ENCODE measurements at places on chromosomes 12 and 14.

- DNase-seq, result no peak
Measured at GRCh38 chr14:50603565-50603964, 43.6 kb downstream of the ATL1 start.

GRCh38 chr12:77477907-77478533 lies 352.7 kb upstream of the NAV3 start:
- DNase-seq, result no peak

- no peak for DNase-seq
Measured at GRCh38 chr12:104609445-104609844, 152.7 kb downstream of the CHST11 start.

DNA sequence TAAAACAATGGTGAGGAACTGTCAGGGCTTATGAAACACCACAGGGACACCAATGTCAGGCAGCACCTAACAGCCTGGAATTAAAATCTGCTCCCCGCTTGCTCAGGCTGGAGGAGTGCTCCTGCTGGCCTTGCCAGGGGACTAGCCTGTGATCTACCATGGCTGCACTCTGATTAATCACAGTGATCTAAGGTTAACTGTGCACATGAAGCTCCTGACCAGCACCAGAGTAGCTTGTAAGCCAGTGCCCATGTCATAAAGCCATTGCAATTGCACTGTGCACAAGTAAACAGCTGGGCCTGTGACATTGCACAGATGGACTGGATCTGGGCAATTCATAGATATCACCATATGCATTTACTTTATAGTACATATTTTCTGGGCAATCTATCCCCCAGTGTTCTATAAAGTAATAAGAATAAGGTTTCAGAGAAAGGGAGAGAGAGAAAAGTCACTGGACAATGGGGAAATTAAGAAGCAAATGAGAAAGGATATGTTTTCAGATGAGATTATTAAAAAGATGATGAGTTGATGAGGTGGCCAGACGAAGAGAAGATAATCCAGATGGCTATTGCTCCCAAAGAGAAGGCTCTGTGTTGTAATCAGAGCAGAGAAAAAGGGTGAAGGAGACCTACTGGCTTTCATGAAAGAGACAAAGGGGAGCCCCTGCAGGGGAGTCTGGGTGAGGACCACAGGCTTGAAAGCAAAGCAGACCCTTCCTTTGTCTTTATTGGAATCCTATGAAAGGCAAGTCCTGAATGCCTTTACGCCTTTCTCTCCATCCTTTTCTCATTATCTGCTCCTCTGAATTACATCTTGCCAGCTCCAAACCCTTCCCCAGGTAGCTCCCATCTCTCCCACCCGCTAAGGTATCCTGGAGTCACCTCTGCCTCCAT lies 145.8 kb downstream of the SLC38A6 start:
- DNase-seq, result no peak

- no peak for DNase-seq
Measured at GRCh38 chr12:113461666-113462065, 10.0 kb downstream of the LHX5 start.

DNA sequence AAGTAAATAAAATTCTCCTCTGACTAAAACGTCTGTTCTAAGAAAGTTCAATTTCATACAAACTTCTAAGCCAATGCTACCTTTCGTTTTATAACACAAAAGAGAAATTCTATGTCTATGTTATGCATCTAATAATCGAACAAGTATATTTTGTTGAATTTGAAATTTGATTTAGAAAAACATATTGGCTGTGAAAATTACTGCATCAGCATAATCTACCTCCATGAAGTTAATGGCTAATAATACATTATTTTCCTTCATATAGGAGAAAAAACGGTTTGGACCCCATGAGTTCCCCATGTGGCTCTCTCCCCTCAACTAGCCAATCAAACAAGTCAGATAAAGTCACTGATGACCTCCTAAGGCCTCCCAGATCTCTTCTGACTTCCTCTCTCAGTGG lies 106.5 kb downstream of the KCNH5 start:
- DNase-seq, result no peak

DNA sequence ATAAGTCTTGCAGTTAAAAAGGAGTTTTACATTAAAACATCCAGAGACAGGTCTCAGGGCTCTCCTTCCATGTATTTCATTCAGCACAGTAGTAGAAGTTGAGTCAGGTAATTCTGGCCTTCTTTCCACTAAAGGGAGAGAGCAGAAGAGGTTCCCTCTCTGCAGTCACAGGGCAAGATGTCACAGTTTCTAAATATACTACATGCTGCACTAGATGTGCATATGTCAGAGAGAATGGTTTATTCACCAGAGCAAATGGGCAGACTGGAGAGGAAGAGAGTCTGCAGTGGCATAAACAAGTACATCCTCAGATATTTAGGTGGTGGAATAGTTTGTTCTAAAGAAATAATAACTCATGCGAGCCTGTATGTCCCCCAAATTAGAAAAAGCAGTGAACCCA lies 132.0 kb downstream of the KICS2 start:
- DNase-seq, result no peak

DNA sequence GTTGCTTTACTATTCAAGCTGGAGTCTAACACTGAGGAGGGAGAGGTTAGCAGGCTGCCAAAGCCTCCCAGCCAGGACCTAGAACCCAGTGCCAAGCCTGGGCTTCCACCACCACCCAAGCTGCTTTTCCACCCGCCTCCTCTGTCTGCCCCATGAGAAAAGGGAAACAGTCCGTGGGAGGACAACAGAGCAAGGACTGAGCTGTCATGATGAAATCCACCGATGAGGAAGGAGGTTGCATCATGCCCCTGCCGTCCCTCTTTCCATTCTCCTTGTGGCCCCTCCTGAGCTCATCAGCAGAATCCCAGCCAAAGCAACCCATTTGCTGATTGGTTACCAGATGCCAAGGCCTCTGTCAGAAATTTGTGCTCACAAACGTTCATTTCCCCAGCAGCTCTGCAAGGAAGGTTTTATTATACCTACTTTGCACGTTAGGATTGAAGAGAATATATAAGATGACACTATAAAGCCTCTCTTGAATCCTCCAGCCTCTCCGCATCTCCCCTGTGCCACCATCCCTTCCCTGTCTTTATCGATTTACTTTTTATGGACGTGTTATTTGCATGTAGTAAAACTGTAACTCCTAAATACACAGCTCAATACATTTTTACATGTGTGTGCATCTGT lies 6.3 kb upstream of the SERPINA1 start:
- peak; percentile 29 for DNase-seq

- DNase-seq, result no peak
Measured at GRCh38 chr14:103232031-103232808, 101.8 kb upstream of the EIF5 start.

DNA sequence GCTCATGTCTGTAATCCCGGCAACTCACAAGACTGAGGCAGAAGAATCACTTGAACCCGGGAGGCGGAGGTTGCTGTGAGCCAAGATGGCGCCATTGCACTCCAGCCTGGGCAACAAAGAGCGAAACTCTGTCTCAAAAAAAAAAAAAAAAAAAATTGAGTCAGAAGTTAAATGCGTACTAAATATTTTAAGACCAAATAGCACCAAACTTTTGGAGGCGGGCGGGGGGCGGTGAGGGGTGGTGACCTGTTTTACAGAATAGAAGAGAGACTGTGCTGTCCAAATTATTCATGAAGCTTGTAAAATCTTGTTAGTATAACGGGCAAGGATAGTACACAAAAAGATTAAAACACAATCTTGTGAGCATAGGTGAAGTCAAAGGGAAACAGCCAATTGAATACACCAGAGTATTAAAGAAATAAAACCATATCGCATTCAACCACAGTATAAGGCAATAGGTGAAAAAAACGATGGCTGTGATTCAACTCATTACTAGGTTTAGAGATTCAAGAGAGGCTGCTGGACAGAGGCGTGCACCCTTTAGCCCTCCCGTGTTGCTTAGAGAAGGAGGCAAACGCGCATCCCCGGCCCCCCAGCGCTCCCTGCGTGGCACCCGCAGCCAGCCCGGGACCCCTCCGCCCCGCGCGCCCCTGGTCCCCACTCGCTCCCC lies 571 bp downstream of the ZNF891 start:
- DNase-seq, result peak; percentile 7

- no peak for DNase-seq
Measured at GRCh38 chr12:121162384-121162783, 29.7 kb downstream of the P2RX7 start.

GRCh38 chr12:124440841-124441381 lies 126.5 kb downstream of the NCOR2 start:
- DNase-seq, result no peak

DNA sequence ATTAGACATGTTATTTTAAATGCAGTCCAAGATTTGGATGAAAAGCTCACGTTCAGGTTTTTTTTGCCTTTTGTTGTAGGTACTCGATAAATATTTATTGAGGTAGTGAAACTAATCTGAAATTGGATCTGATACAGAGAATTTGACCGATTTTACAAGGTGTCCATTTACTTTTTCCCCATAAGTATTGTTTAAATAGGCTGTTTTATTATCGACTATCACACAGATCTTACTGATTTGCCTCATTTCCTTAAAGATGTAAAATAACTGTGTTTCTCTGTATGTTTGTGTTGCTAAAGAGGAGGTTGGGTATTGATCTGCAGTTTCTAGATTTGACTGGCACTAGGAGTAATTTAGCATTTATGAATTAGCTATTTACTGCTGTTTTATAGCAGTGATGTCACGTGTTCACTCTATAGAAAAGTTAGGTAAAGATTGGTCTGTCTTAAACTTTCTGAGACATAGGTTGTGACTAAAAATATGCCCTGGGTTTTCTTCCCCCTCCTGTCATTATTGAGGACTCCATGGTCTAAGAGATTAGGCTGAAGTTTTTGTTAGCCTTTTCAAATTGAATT lies 3.5 kb downstream of the RAP1B start:
- DNase-seq, result no peak

DNA sequence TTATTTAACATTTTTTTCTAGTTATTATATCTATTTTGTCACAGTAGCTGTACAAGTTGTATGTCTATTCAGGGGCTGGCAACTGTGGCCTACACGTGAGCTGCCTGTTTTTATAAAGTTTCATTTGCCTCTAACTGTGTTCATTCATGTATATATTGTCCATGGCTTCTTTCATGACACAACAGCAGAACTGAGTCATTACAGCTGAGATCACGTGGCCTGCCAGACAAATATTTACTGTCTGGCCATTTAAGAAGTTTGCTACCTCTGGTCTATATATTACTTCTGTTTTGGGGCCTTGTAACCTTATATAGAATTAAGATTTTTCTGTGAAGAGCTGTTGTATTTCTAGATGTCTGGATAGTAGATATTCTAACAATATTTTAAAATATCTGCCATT lies 37.9 kb downstream of the KIAA0586 start:
- DNase-seq, result no peak

DNA sequence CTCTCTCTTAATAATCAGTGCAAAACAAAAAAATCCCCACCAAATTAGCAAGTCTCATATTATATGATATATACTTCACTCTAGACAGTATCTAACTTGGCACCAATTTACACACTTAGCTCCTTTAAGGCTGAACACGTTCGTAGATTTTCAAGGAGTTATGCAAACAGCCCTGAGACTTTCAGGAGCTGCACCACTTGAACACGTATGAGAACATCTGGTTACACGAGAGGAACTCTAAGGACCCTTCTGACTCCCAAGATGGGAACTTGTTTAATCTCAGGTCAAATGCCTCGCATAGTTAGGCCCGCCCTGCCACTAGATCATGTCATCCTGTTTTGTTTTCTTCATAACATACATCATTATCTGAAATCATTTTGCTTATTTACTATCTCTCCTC lies 10.0 kb downstream of the SPRING1 start:
- DNase-seq, result no peak

DNA sequence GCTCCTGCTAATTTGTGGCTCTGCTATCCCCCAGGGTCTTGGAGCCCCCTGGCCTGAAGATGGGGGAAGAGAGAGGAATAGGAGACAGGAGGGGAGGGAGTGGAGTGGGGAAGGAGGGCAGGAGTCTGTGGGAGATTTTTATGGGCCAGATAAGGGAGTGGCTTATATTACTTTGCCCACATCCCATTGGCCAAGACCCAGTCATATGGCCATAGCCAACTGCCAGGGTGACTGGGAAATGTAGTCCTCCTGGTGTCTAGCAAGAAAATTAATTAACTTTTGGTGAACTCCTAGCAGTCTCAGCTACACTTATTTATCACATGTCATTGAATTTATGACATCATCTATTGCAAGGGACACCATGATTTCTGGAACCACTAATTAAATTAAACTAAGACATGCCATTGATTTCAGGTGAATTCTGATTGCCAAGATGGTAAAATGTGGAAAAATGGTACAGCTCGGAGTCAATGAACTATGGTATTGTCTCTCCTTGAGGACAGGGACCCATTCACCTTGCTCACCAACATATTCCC lies 50.3 kb downstream of the ESRRB start:
- DNase-seq, result no peak

GRCh38 chr12:78005094-78005492 lies 174.4 kb downstream of the NAV3 start:
- DNase-seq, result no peak

DNA sequence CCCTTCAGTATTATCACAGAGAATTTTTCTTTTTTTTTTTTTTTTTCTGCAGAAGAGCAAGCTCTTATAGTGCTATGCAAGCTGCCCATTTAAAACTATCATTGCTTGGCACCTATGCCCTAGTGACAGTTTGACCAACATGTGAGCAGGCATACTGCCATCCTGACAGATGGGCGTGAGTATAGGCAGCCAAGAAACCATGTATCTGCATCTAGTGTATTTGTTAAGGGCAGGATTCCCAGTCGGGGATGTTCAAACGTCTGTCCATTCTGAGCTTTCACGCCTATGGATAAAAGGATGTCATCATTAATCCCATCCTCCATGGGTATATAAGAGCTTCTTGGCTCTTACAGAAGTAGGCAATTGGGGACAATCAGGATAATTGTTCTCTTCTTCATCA lies 8.8 kb downstream of the VRK1 start:
- DNase-seq, result no peak

GRCh38 chr14:71824816-71825215 lies 107.4 kb upstream of the RGS6 start:
- no peak for DNase-seq

GRCh38 chr12:106359646-106360399 lies 2.3 kb downstream of the POLR3B start:
- no peak for DNase-seq
